ENCODE measurements at places on chromosomes 13 and 19.
A peak's percentile ranks its signal among the peaks of the same experiment; 100 is the strongest.

DNA sequence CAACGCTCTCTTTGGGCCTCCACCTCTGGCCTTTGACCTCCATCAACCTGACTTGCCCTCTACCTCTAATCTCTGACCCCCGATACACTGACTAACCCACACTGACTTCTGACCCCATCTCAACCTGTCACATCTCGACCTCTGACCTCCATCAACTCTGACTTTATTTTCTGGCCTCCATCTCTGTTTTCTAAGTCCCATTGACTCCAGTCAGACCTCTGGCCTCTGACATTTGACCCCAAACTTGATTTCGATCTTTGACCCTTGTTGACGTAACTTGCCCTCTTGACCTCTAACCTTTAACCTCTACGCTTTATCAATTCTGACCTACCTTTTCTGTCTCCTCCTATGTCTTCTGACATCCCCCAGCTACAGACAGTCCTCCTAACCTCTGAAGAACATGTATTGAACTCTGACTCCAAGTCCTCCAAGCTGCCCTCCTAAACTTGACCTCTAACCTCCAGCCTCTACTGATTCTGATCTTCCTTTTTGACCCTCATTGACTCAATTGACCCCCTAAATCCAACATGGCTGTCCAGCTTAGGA, 780 bp downstream of the ACP4 start:
- DNase-seq, result no peak

DNA sequence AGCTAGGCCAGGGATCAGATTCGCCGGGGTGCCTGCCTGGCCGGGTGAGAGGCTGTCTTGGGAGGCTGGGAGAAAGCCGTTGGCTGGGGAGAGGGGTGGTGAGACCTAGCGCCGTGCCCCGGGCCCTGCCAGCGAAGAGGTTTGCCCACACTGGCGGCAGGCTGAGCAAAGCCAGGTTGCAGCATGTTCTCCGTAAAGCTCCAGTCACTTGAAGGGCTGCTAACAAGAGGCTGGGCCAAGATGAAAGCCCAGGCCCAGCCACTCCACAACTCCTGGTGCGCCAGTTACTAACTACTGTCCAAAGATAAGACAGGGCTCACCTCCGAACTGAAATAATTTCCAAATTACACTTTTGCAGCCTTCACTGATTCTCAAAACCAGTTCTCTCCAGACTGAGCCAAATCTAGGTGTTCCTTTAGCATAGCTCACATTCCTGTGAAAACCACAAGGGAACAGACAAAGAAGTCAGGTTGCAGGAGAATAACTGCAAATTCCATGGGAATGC, 16.3 kb downstream of the ELAVL1 start:
- DNase-seq, result peak; percentile 22

DNA sequence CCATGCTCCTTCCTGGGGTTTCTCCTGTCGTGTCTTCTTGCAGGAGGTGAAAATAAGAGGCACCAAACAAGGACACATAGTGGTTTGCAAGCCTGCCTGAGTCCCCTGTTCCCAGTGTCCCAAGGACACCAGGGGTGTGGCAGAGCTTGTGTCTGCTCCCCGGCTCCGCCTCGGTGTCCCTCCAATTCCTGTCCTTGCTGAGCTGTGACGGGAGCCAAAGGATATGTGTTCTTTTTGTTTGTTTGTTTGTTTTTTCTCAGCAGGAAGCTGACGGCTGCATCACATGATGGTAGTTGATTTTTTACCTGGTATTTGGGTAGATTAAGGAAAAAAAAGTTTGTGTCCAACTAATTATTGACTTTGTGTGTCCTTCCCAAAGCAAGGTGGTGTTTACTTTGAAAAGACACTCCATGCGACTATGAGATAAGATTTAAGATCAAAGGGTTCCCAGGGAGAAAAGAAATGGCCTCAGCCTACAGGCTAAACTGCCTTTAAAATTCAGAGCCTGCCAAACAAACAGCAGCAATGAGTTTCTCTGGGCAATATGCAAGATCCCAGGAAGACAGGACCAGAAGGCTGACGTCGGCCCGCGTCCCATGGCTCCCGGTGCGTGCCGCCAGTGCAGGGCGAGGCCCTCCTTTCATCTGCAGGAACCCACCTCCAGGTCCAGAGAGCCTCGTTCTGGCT, 50.8 kb upstream of the XPO4 start:
- DNase-seq, result no peak

GRCh38 chr13:108350579-108350978, 81.1 kb downstream of the TNFSF13B start:
- no peak for DNase-seq

DNA sequence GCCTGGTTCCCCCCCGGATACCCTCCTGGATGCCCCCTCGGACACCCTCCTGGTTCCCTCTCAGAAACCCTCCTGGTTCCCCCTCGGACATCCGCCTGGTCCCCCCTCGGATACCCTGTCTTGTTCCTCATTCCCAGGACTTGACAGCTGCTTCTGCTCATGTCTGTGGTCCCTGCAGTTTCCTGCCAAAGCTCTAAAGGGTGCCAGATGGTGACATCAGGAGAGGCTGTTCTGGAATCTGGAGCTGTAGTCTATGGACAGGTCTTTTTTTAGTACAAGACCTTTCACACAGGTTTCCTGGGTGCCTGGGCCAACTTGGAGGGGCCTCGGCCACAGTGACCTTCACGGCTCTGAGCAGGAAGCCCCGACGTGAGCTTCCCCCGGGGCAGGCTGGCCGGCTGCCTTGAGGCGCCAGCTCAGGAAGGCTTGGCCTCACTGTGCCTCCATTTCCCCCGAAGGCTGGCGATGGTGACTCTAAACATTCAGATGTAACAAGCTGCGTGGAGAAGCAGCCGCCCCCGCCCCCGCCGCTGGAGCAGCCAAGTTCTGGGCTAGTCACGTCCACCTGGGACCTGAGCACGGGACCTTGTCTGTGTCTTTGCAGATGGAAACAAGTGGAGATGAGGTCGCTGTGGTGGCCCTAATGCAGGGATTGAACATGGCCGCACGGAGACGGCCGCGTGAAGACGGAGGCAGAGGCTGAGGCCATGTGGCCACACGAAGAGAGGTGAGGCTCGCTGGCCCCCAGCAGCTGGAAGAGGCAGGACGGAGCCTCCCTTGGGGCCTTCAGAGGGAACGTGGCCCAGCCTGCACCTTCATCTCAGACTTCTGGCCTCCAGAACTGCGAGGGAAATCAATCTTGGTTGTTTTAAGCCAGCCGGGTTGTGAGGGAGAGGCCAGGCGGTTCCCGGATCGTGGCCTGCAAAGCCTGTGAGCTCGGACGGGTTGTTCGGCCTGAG, 12.7 kb downstream of the SGTA start:
- peak; percentile 25 for DNase-seq

GRCh38 chr19:34243876-34244578, 10.3 kb upstream of the GARRE1 start:
- no peak for DNase-seq

- DNase-seq, result peak; percentile 70
Observed at GRCh38 chr13:33490461-33491327, 205.1 kb upstream of the STARD13 start.

GRCh38 chr13:28728642-28729041, 9.9 kb upstream of the SLC46A3 start:
- DNase-seq, result no peak

- DNase-seq, result no peak
Observed at GRCh38 chr13:72805676-72806346, 23.9 kb downstream of the PIBF1 start.

DNA sequence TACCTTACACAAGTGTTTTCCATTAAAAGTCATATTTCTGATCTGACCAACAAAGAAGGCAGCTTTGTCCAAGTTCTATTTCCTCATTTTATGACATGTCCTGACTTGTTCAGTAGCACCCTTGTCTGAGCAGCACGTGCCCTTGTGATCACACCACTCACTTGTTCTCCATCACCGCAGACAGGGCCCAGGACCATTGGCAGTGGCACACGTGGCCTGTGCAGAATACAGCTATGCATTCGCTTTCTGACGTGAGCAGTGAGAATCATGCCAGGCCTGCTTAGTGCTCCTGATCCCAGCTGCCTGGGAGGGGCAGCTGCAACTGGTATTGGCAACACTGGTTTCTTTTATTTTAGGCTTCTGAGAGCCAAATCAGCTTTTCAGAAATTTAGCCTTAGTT, 134.2 kb downstream of the FRY start:
- DNase-seq, result no peak

DNA sequence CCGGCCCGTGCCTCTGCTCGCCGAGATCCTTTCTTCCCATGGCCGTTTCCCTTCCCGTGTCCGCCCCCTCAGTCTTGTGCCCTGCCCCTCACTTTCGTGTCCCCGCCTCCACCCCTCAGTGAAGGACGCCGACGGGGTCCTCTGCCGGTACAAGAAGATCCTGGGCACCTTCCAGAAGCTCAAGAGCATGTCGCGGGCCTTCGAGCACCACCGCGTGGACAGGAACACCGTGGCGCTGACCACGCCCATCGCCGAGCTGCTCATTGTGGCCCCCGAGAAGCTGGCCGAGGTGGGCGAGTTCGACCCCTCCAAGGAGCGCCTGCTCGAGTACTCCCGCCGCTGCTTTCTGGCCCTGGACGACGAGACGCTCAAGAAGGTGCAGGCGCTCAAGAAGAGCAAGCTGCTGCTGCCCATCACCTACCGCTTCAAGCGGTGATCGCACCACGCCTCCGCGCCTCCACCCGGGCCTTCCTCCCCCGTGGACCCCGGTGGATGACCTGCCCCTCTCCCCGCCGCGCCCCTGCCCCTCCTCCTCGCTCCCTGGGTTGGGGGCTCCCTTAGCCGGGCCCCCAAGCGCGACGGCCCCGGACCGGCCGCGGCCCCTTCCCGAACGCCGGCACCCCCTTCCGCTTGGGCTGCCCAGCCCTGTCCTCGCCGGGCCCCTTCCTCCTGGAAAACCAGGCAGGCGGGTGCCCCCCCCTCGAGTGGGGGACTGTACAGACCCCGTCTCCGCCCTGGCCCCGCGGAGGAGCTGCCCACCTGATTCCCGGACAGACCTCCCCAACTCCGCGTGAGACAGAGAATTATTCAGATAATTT, 2.3 kb upstream of the U2AF2 start:
- DNase-seq, result no peak

DNA sequence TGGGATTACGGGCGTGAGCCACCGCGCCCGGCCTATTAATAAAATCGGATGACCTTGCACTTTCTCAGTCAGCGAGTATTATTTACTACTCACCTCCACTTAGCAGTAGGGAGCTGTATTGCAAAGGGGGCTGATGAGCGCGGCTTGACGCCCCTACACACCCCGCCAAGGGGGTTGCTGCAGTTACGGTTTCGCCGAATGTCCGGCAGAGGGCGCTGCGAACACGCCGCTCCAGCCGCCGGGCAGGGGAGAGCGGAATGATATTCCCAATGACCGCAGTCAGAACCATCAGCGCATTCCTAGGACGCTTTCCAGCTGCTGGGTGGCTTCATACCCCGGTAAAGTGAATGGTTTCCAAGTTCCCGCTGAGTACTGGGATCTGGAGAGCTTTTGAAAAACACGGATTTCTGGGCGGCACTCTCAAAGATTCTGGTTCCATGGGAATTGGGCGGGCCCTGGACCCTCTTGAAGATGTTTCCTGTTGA, 30.0 kb upstream of the TPT1 start:
- peak; percentile 87 for DNase-seq

DNA sequence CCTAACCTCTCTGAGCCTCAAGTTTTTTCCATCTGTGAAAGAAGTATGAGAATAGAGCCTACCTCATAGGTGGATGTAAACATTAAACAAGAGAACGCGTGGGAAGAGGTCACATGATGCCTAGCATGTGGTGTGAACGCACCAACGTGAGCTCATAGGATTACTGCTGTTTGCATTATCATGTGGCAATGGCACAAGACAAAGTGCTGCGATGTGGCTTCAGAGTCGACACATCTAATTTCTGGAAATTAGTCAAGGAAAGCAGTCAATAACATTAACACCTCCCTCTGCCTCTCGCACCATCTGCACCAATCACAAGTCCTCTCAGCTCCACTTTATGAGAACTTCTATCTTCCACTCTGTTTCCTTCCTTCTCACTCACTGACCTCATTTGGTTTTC, 489.7 kb downstream of the COG6 start:
- DNase-seq, result no peak

- DNase-seq, result no peak
Observed at GRCh38 chr13:33134213-33134612, 118.0 kb downstream of the KL start.

GRCh38 chr13:83804356-83804962, 77.8 kb downstream of the SLITRK1 start:
- no peak for DNase-seq

DNA sequence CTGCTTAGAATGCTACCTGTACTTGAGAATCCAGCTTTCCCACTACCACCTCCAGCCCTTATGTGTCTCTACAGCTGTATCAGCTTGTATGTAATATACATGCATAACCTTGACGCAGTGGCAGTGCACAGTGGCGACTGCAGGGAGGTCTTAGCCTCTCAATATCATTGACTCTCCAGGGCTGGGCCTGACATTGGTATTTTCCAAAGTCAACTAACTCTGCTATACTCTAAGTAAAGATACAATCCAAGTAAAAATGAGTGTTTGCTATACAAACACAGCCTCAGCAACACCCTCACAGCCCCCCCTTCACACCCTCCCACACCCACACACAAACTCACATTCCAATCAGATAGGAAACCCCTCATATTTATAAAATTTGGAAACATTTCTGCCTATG, 6.7 kb upstream of the UBL3 start:
- DNase-seq, result no peak

DNA sequence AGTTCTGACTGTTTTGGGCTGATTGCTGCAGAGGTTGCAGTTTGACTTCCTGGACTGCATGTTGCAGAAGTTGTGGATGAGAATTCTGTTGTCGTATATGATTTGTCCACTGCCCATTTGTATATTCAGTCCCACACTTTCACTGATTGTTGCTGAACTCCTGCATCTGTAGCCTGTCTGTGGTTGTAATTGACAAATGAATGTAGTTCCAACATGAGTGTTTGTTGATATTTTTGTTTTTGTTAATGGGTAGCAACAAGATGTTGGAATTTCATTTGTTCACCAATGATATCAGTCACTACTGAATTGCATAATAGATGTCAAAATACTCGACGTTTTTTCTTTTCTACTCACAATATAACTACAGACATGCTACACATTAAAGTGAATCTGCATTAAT, 533.9 kb downstream of the DCT start:
- no peak for DNase-seq

- DNase-seq, result no peak
Observed at GRCh38 chr13:91359631-91360030, 12.1 kb downstream of the MIR17HG start.

DNA sequence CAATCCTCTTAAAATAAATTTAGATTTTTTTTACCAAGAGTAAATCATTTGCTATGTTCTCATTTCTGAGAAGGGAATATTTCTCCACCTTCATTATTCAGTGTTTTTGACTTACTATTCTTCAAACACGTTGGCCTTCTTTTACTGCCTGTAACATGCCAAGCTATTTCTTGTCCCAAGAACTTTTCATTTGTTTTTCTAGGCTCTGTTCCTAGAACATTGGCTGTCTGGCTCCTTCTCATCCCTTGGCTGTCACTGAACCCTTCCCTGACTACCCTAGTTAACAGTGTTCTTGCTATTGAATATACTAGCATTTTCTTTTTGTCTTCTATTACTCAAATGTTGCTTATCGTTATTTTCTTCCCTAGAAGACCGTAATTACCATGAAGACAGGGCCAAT, 248.1 kb downstream of the ITGBL1 start:
- DNase-seq, result no peak

- DNase-seq, result no peak
Observed at GRCh38 chr19:30681162-30682100, 309.2 kb downstream of the ZNF536 start.
